ENCODE measurements at places on chromosomes 2 and 18.

- no peak for DNase-seq
Measured at GRCh38 chr18:30591462-30591861, 451.1 kb downstream of the DSC3 start.

DNA sequence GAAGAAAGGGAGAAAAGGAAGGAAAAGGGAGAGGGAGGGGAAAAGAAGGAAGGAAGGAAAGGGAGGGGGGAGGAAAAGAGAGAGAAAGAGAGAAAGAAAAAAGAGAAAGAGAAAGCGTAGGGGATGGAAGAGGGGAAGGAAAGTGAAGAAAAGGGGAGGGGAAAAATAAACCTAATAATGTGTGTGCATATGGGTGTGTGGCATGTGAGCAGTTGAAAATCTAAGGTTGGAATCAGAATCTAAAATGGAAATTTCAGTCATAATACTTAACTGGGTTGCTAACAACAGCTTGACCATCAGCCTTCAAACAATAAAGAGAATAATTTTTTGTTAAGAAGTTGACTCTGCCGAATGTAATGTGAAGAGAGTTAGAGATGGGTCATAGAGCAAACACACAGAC lies 407.9 kb upstream of the SLC14A2 start:
- no peak for DNase-seq

GRCh38 chr18:23689031-23689615 lies at the start of gene LAMA3:
TSS of gene LAMA3 (plus strand) at chr18:23689453. CDS start at chr18:23689684, 231 bp downstream.
- DNase-seq = peak; percentile 11

GRCh38 chr2:24083567-24084385 lies 858 bp downstream of the TP53I3 start:
- peak; percentile 27 for DNase-seq

GRCh38 chr2:15788830-15789229 lies 151.5 kb upstream of the MYCN start:
- DNase-seq = no peak

GRCh38 chr2:154827286-154827685 lies 128.8 kb downstream of the KCNJ3 start:
- DNase-seq = no peak

GRCh38 chr2:43074052-43074451 lies 152.4 kb downstream of the ZFP36L2 start:
- DNase-seq = no peak

DNA sequence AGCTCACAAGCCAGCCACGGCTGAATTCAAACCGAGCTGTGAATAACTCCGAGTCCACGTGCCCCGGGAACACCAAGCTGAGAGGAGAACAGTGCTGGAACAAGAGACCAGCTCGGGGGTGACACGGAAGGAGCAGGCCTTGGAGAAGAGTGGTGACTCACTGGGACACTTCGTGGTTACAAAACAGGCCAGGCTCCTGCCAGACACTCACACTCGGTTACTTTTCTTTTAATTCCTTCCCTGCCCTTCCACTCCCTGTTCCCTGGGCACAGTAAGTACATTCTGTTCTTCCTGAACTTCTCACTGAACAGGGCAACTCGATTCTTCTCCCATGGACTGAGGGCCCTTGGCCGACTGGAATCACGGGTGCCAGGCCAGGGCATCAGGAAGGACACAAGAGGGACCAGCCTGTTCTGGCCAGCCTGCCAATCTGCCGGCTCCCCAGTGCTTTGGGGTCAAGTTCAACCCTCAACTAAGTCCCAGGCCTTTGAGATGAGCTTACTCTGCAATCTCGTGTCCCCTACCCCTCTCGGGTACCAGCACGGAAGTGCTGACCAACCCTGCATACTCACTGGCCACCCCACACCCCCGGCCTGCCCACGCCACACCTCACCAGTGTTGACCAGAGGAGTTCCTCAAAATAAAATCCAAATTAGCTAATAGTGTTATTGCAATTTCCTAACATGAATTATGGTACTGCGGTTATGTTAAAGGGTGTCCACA lies 87.5 kb downstream of the TFCP2L1 start:
- DNase-seq = no peak

DNA sequence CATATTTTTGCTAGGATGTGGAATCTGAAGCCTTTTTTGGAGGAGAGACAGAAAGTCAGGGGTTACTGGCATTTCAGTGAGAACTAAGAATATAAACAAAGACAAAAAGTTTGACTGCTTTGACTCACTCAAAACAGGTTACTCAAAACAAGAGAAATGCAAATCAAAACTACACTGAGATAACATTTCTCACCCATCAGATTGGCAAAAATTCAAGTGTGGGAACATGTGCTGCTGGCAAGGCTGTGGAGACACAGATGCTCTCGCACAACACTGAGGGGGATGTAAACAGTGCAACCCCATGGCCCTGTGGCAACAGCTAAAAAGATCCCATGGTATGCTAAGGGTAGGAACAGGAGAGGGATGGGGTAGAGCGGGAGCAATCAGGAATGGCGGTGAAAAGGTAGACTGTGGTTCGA lies 86.6 kb downstream of the DTNB start:
- DNase-seq = peak; percentile 35

DNA sequence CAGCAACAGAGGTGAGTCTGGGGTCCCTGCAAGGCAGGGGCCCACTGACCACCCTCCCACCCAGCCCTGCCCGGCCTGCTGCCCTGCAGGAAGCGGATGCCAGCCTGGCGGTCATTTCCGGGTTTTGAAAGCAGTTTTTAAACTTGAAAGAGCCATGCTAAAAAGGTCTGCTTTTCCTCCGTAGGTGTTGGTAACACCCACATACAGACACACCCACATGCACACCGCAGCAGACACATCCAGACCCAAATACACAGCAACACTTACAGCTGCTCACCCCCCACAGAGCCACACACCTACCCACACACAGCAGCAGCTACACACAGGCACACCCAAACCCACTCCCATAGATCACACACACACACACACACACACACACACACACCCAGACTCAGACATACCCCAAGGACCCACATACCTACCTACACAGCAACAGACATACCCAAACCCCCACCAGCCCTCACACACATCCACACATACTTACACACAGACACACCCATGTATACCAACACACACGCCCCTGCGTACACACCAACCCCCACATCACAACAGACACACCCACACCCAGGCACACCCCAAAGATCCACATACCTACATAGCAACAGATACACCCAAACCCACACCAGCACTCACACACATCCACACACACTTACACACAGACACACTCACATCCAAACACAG lies 7.6 kb downstream of the ZFP36L2 start:
- DNase-seq = peak; percentile 45

DNA sequence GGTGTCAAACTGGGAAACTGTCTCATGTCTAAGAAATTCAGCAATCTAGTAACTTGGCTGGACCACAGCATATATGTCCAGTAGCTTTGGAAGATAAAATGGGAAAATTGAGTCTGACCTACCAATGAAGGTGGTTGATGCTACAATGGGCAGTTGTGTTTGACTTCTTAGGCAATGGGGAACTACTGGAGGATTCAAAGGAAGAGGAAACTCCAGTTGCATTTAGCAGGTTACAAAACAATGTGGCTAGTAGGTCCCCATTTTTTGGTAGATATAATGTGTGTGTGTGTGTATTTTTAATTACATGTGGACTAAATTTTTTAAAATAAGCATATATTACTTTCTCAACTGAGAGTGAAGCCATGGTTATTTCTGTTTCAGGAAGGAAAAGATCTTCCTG lies 427.7 kb downstream of the NBAS start:
- DNase-seq = no peak

GRCh38 chr18:50161597-50162205 lies 33.2 kb downstream of the MYO5B start:
- DNase-seq = no peak

DNA sequence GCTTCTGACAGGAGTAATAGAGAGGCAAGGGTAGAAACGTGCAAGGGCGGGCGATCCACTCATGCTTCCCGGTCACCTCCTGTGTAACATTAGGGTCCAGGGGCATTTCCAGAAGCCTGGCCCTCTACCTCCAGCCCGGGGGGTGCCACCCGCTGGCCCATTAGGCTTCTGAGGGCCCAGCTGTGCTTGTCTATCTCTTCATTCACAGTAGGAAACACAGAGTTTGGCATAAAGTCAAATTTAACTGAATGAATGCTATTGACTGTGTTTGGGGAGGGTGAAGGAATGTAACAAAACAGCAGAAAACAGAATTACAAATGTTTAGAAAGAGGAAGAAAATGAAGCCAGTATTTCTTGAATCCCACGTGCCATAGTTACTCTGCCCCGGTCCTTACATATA lies 112.4 kb upstream of the SLC66A3 start:
- DNase-seq = no peak

DNA sequence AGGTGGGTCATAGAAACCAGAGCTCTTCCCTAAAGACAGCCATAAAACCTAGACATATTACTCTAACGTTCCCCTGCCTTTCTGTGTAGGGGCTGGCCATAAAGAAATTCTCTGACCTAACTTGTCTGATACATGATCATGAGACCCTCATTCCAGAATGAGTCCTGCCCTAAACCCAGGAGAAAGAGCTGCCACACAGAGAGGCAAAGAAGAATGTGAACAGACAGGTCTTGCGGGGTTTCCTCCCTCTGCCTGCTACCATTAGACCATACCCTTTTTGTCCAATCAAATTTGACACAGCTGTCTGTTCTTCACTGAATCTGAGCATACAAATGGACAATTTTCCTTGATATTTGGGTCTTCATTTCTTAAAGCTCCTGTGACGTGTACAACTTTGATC lies 198.8 kb upstream of the LHCGR start:
- DNase-seq = no peak

GRCh38 chr2:151498178-151498577 lies 88.5 kb downstream of the RIF1 start:
- no peak for DNase-seq

GRCh38 chr2:55169359-55169758 lies 62.7 kb downstream of the CLHC1 start:
- DNase-seq = no peak

DNA sequence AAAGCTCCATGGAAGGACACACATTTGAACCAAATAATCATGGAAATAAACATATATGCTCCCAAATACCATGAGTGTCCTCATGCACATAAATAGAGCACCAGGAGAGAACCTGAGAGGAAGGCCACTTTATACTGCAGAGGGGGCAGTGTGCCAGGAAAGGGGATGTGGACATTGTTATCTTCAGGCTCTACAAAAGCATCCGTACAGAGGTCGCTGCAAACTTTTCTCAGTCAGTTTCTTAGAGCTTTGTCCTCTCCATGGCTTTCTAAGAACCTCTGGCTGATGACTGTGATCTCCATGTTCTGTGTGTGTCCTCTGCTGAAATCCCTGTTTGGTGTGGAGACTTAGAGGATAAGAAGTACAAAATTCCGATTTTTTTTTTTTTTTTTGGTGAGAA lies 515.7 kb downstream of the CNTNAP5 start:
- no peak for DNase-seq

DNA sequence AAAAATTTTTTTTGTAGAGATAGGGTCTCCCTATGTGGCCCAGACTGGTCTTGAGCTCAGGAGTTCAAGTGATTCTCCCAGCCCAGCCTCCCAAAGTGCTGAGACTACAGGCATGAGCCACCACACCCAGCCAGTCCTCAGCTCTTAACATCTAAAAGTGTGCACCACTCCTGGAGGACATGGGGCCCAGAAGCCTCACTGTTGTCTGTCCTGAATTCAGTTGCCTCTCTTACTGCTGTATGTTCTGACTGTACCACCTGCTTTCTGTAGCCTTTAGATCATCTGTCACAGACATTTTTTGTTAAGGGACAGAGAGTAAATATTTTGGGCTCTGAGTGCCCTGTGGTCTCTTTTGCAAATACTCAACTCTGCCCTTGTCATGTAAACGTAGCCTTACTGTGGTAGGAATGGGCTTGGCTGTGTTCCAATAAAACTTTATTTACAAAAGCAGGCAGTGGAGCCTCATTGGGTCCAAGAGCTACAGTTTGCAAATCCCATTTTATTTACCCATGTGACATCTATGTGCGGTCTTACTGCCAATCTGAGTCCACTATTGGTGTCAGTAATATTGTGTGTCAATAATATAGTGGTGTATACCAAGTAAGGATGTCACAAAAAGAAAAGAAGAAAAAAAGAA lies 38.1 kb downstream of the TMEM37 start:
- DNase-seq = no peak

All from stimulated activated CD4-positive, alpha-beta T cell treated with anti-CD3 and anti-CD28 coated beads, Interleukin-1b, Interleukin-23, amount 100 ng/mL, for 48 hours (primary cell).